8988T (cell line): ENCODE measurements at places on chromosomes 2 and 18.

GRCh38 chr18:50439460-50440015 is 64.7 kb downstream of the SKA1 start:
- DNase-seq, result no peak

DNA sequence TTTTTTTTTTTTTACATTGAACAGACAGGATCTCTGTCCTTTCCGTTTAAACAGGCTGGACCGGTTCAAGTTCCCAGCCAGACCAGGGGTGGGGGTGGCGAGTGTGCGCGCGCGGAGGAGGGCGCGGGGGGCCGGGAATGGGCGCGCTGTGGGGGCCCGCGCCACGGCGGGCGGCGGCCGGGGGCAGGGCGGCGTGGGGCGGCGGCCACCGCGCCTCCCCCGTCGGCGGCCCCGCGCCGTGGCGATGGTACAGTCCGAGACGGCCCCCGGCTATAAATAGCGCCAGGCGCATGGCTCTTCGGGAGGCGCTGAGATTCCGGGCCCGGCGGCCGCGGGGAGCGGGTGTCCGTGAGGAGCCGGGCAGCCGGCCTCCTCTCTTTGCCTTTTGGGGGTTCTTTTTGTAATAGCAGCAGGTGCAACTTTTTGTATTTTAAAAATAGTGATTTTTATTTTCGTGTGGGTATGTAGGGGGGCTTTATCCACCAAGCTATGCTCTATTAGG is 430 bp upstream of the CELF4 start:
- peak; percentile 97 for DNase-seq

- DNase-seq, result peak; percentile 81
Observed at GRCh38 chr2:27320958-27321543, 1.8 kb downstream of the MPV17 start.

GRCh38 chr18:70501358-70501757 is 212.5 kb downstream of the SOCS6 start:
- no peak for DNase-seq

DNA sequence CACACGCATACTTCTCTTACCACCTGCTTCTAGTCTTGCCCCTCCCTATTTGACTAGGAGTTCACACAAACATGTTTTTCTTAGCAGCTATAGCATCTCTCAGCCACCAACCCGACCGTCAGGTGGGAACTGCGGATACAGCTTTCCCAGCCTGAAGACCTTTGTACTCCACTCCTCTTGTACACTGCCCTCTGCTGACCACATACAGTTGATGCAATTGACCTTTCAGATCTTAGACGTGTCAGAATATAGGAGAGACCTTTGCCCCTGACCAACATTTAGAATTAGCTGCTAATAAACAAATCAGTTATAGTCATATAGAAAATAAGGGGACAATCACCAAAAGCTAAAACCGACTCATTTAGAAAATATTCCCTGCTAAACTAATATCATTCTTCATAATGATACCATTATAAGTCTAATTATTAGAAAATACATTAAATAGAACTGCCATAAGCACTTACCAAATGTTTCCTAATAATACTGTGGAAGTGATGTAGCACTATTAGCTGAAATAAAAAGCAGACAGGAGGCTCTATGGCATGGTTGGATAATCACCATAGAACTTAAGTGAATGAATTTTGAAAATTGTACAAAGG is 208.4 kb downstream of the RAD51AP2 start:
- DNase-seq, result no peak
